ENCODE measurements at places on chromosomes 2 and 18.

GRCh38 chr18:50797142-50797541, 22.7 kb downstream of the MRO start:
- no peak for ATAC-seq

GRCh38 chr2:23622966-23623675, 238.1 kb downstream of the KLHL29 start:
- ATAC-seq = peak; percentile 14

- ATAC-seq = no peak
Measured at GRCh38 chr2:99644419-99644787, 154.6 kb upstream of the REV1 start.

- ATAC-seq = no peak
Measured at GRCh38 chr2:15971831-15972522, 31.6 kb downstream of the MYCN start.

GRCh38 chr18:59388817-59389216, 29.8 kb upstream of the LMAN1 start:
- no peak for ATAC-seq

- no peak for ATAC-seq
Measured at GRCh38 chr2:12613137-12613835, 103.5 kb upstream of the TRIB2 start.
